A549 (cell line): ENCODE measurements at places on chromosomes 6 and 20.

- no peak for DNase-seq
Measured at GRCh38 chr6:150510576-150510975, 89.1 kb upstream of the PLEKHG1 start.

DNA sequence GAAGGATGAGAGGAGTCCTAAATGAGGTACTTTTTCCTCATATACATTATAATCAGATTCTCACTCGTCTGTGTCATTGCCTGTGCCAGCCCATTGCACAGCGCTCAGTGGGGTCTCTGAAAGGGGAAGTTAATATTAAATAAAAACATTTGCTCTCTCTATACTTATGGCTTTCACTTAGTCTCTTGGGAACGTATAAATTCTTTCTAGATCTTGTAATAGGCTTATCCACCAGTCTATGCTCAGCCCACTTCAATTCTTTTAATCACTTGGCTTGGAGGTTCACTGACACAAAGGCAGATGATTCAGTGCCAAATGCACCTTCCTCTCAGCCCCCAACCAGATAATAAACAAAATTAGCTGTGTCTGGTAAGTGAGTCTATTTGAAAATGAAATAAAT, 164.3 kb upstream of the OGFRL1 start:
- no peak for DNase-seq

- DNase-seq: no peak
Measured at GRCh38 chr6:93407186-93407585, 12.2 kb downstream of the EPHA7 start.

GRCh38 chr6:115583290-115583689, 477.4 kb downstream of the FRK start:
- DNase-seq: no peak

- no peak for DNase-seq
Measured at GRCh38 chr6:34928695-34929094, 39.6 kb downstream of the ANKS1A start.

DNA sequence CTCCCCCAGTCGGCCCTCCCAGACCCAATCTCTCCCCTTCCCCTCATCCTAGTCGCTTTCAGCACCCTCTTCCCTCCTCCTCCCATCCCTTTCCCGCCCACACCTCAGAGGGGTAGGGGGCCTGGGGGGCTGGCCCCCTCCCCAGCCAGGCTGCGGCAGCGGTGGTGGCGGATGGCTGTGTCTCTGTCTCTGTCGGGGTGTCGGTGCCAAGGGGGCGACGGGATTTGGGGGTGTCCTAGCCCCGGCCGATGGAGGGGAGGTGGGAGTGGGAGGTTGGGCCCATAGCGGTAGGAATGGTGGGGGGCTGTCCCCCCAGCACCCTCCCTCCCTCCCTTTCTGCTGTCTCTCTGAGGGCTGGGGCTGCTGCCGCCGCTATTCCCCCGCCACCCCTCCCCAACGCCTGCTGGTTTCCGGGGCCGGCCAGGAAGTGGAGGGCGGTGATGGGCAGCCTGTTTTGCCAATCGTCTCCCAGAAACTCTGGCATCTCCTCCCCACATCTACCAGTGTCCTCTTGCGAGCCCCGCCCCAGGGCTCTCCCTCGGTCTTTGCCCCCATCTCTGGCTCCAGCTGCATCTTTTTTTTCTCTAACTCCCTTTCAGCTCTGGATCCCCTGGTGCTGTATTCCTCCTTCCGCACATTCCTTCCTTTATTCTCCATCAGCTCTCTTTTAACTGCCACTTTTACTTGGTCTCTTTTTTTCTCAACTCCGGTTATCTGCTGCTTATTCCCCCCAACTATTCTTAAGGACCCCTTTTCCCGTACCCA, at the start of gene AGPAT1:
Gene AGPAT1, minus strand, starts transcription at position 374 of the 765 bp plus-strand sequence. CDS start 4,588 bp downstream, outside the sequence.
- DNase-seq: peak; percentile 90

GRCh38 chr6:99547526-99547925, 20.9 kb downstream of the CCNC start:
- no peak for DNase-seq

- no peak for DNase-seq
Measured at GRCh38 chr6:158663625-158664165, 13.8 kb downstream of the SYTL3 start.

DNA sequence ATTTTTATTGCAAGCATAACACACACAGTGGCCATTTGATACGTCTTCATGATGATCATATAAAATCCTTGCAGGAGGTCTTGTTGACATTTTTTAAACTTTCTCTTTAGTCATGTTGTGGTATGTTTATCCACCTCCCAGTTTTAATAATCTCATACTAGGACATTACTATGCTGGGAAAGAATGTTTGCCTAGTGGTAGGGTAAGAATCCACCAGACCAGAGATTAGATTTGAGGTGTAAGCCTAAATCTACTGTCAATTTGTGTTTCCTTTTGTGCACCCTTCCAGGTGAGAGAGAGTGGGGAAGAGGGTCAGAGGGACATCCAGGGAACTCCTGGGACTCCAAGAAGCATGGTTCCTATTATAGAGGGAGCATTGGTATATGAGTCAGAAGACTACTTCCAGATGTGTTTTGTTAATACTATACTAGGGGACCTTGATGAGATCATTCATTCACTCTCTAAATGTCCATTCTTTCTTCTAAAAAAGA, 298.3 kb upstream of the SASH1 start:
- DNase-seq: no peak

- DNase-seq: no peak
Measured at GRCh38 chr6:32867554-32868256, 13.7 kb downstream of the PSMB9 start.

DNA sequence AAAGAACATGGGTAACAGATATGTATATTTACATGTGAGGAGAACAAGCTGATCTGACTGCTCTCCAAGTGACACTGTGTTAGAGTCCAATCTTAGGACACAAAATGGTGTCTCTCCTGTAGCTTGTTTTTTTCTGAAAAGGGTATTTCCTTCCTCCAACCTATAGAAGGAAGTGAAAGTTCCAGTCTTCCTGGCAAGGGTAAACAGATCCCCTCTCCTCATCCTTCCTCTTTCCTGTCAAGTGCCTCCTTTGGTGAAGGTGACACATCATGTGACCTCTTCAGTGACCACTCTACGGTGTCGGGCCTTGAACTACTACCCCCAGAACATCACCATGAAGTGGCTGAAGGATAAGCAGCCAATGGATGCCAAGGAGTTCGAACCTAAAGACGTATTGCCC, 5.2 kb downstream of the HFE start:
- no peak for DNase-seq

DNA sequence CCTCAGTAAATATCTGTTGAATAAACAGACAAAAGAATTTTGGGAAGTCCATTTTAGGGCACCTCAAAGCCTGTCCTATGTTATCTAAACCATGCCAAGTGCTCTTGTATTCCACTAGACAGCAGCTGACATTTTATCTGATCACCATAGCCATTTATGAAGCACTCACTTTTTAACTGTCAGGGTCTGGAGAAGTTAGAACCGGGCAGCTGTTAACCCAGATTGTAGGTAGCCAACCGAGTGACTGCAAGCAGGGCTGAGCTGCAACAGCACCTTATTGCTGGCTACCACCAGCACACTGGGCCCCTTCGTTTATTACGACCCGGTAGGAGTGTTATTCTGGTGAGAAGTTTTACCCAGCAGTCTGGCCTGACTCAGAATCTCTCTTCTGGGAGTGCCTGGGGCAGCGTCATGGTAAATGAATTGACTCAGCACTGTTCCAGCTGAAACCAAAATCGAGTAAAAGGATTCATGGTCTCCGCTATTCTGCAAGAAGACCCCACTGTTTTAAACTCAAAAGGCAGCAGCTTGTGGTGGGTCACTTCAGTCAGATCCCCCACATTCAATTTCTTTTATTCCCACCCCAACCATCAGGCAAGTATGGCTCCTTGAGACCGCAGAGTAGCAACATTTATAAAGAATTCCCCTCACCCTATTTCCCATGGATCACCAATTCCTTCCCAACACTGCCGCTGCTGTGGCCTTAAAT, 1.7 kb downstream of the UBE2V1 start:
- no peak for DNase-seq

GRCh38 chr20:49167811-49168507, 20.2 kb downstream of the STAU1 start:
- no peak for DNase-seq

DNA sequence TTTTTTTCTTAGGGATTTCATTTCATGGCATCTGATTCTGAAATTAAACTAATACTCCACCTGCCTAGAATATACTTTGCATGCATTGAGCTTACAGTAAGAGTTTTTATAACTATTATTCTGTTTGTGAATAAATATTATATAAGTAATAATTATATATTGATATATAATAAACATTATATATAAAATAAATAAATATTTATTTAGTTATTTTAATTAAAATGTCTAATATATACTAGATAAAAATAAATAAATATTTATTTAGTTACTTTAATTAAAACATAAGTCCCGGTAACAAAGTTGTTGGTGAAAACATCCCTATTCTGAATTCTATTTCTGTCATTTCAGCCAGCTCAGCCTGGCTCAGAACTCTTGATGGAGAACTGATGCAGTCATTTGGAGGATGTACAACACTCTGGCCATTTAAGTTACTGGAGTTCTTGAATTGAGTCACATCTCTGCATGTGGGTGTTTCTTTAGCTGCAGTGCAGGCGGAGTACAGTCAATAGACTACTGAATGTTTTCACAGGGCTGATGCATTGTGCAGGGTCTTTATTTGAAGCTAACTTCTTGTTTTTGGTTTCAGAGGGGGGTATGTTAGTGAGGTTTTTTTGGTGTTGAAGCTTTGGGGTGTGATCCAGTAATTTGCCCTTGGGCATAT, 508.9 kb upstream of the ADGRB3 start:
- DNase-seq: no peak

- no peak for DNase-seq
Measured at GRCh38 chr6:14524319-14524718, 406.7 kb downstream of the CD83 start.

DNA sequence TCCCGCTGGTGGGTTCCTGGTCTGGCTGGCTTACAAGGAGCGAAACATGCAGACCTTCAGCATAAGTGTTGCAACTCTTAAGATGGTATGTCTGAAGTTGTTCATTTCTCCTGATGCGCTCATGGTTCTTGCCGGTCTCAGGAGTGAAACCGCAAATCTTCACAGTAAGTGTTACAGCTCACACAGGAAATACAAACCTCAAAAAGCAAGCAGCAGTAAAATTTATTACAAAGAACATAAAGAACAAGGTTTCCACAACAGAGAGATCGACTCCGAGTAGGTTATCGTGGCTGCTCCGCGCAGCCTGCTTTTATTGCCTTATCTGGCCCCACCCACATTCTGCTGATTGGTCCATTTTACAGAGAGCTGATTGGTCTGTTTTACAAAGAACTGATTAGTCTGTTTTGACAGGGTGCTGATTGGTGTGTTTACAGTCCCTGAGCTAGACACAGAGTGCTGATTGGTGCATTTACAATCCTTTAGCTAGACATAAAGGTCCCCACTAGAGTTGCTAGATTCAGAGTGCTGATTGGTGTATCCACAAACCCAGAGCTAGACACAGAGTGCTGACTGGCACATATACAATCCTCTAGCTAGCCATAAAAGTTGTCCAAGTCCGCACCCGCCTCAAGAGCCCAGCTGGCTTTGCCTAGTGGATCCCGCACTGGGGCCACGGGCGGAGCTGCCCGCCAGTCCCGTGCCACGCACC, 39.2 kb downstream of the TRIM27 start:
- no peak for DNase-seq

- DNase-seq: no peak
Measured at GRCh38 chr20:54474866-54475265, 527 bp upstream of the DOK5 start.

- DNase-seq: peak; percentile 76
Measured at GRCh38 chr6:44002593-44003344, 124.5 kb downstream of the MRPL14 start.

DNA sequence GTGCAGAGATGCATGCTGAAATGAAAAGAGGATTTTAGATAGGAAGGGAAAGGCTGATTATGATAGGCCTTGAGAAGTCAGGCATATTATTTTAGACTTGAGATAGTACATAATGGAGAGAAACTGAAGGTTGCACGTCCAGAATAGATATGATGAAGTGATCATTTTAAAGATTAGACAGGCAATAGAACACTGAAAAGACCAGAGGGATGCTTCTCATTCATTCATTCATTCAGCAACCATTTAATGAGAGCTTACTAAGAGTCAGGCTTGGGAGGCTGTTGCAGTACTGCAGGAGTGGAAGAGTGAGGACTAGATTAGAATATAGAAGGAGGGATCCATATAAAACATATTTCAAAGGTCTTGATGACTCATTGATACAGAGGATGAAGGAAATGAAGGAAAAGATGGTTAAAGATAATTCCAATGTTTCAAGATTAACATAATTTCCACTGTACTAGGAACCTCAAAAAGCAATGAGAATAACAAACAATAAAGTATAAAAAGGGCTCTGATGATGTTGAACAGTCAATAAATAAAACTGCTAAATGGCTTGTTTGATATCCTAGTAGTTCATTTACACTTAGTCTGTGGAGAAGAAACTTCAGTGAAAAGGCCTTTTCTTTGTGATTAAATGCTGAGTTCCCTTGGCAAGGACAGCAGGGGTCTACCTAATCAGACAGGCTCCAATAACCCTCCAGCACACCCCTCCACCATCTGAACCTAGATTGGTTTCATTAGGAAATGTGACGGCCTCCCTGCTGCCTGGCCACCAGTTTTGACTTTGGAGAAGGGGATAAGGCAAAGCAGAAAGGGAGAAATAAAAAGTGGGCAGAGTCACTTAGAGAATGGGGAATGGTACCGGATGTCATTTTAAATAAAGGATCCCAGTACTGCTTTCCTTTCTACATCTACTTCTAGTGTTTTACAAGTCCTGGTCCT, 5.3 kb upstream of the FBXO9 start:
- DNase-seq: no peak

- DNase-seq: no peak
Measured at GRCh38 chr20:53656293-53657202, 62.9 kb upstream of the ZNF217 start.

DNA sequence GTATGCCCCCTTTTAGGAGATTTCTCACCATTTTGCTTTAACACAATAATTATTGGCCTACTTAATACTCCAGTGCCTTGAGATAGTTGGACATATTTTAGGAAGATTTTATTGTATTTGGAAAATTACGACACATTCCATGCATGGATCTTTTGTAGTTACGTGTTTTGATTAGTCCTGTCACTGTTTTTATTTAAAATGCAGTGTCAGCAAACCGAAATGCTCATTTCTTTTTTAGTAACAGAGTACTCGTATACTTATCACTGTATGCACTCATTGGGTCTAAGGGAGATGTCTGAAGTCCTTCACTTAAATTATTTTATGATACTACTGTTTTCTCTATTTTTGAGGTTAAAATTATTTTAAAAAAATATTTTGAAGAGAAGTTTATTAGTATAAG, 153.8 kb downstream of the QKI start:
- DNase-seq: no peak

GRCh38 chr20:24504331-24505285, 35.2 kb downstream of the SYNDIG1 start:
- no peak for DNase-seq

- DNase-seq: peak; percentile 23
Measured at GRCh38 chr6:100116411-100117194, 122.6 kb upstream of the MCHR2 start.

- DNase-seq: no peak
Measured at GRCh38 chr6:31899882-31900722, 1.8 kb downstream of the ZBTB12 start.

DNA sequence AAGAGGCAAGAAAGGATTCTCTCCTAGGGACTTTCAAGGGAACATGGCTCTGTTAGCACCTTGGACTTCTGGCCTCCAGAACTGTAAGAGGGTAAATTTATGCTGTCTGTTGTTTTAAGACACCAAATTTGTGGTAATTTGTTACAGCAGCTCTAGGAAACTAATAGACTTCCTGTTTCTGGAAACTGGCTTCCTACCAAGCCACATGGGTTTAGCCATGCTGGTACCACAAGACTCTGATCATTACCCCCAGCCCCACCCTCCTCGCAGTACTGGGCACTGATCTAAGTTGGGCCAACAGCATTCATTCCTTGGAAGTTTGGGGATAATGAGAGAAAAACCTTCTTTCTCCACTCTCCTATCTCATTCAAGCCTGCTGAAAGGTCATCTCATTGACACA, 109.5 kb upstream of the SMLR1 start:
- DNase-seq: no peak
